ENCODE measurements at places on chromosomes 7 and 10.

- DNase-seq: no peak
These were observed 196.9 kb upstream of the CNTNAP2 start for GRCh38 chr7:145919712-145920111.

- no peak for DNase-seq
These were observed 53.0 kb downstream of the PHF14 start for GRCh38 chr7:11026452-11027359.

DNA sequence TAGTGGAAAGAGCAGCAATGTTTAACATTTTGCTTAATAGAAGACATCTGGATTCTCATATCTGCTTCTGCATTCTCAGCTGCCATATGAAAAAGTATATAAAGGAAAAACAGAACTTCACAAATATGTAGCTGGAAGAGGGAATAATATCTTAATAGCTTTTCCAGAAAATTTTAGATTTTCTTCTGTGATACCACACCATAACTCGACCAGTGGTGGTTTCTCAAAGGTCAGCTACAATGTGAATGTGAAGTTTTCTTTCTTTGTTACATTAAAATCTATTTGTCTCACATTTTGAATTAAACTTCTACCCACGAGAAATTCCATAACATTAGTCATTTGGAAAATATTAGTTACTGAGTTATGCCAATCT is 339.8 kb downstream of the PARD3 start:
- no peak for DNase-seq

GRCh38 chr10:81866753-81867152 is 8.2 kb upstream of the NRG3 start:
- peak; percentile 7 for DNase-seq

DNA sequence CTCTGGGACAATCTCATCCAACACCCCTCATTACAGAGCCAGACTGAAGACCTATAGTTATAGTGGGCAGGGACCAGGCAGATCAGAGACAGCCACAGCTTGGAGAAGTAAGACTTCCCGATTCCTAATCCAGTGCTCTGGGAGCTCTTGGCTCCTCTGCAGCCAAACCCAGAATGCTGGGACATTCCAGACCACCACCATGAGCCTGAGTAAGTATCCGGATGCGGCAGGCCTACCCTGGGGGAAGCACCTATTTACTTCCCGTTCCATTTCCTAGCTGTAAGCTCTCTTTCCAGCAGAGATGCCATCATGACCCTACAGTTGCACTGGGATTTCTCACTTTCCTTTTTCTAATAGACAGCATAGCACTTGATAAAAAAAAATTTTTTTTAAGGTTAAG is 16.4 kb downstream of the HIP1 start:
- DNase-seq: no peak

DNA sequence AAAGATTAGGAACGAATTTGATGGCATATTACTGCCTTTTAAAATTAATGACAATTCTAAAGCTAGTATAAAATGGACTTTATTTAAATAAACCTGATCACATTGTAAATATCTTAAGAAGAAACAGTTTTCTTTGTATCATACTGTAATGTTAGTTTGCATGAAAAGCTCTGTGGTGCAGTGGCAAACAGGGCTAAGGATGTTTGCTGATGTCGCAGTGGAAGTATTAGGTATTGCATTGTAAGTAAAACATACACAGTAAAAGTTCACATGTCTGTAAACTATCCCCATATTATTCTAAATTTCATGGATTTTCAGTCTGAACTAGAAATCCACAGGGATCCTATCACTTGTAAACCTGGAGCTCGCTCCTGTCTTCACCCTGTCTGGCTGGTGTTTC is 252.6 kb upstream of the ZNF32 start:
- DNase-seq: no peak

DNA sequence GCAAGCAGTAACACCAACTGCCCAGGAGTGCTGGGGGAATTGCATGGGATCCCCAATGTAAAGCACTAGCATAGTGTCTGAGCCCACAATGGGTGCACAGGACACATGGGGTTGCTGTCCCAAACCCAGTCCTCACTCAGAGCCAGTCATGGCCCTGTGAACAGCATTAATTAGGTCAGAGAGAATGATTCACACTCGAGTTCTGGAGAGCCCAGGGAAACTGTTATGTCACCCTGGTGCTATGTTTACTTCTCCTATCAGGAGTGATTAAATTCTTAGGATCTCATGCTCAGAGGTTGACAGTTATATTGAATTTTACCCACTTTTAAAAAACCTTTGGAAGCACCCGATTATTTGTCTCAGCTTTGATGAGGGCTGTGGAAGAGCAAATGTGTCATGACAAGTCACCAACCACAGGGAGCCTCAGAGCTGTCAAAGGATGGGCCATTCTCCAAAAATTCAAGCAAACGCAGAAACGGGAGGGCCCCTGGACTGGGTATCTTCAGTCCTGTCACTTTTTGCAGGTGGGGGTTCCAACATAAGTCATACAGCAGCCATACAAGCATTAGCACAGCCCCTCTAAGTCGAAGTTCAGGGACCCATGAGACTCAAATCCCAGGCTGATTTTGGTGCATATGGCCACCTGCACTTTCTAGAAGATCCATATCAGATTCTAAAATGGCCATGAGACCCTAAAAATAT is 1.3 kb upstream of the RASSF4 start:
- peak; percentile 53 for DNase-seq

DNA sequence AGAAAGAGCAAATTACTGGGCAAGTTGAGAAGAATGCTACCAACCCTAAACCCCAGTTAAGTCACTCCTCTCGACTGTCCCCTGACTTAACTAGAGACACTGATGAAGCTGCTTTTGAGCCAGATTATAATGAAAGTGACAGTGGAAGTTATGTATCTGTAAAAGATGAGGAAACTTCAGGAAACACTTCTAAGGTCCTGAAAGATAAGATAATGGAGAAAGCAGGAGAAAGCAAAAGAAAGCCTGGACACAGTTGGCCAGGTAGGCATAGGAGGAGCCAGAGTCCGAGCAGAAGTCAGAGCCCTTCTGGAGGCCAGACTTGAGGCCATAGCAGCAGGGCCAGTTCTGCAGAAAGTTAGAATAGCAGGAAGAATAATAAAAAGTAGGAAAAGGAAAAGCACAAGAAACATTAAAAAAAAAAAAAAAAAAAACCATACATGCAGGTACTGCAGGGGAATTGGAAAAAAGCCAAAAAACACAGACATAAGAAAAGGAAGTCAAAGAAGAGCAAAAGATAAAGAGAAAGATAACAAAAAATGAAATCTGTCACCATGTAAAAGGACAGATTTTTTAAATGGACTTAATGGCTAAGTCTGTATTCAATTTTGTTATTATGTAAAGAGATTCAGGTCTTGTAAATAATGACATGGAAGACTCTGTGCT is 101.0 kb upstream of the KCNMA1 start:
- DNase-seq: no peak

DNA sequence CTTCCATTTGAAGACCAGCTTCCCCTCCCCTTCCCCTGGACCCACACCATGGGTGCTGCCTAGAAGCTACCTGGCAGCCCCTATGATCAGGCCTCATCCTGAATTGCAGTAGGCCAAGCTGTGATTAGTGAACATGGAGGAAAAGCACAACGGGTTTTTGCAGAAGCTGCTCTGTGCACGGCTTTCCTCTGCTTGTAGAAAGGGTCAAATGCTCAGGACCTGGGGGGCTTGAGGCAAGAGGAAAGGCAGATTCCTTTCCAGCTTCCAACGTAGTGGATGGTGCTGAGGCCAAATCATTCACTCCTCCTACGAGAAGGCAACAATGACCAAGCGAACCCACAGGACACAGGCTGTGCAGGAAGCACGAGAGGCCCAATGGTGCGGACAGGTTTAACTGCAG is 410.3 kb upstream of the SHH start:
- no peak for DNase-seq

DNA sequence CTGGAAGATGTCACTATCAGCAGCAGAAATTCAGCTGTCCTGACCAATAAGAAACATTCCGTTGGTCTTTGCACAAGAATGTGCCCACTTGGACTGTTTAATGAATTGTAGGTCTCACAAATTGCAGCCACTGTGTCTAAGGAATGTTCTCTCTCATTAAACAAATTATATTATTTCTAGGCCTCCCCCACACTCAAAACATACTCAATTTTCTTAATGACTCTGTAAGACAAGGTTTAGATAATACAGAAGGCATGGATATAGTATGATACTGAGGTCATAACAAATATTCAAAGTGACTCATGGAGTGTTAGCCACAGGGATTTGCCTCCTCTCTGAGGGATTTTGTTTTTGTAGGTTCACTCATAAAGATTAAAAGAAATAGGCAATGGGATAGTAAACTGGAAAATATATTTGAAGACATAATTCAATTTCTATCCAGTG is 197.5 kb downstream of the PTN start:
- no peak for DNase-seq

GRCh38 chr10:49086889-49087288 is 28.4 kb downstream of the VSTM4 start:
- DNase-seq: no peak

- no peak for DNase-seq
These were observed 8.2 kb downstream of the TMEM270 start for GRCh38 chr7:73869011-73869798.

GRCh38 chr7:119842337-119842736 is 430.6 kb upstream of the KCND2 start:
- DNase-seq: no peak

DNA sequence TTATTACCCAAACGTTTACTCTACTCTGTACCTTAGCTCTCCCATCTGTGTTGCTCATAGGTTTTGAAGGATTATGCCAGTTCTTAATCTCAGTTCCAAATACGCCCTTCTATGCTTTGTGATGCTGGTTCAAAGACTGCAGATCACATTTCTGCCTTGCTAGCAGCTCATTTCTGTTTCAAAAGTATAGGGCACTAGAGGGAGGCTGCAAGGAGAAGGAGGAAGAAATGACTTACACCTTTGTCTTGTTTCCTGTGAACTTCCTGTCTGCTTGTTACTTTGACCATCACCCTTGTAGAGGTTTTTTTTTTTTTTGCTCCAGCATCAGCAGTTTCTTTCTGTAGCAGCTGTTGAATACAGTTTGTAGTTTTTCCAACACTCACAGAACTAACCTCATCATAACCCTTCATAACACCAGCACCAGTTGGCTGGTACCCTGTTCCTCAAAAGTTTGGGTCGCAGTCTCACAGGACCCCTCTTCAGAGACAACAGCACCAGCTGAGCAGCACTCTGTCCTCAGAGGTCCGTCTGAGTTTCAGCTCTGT is 16.5 kb downstream of the SLK start:
- DNase-seq: peak; percentile 5

DNA sequence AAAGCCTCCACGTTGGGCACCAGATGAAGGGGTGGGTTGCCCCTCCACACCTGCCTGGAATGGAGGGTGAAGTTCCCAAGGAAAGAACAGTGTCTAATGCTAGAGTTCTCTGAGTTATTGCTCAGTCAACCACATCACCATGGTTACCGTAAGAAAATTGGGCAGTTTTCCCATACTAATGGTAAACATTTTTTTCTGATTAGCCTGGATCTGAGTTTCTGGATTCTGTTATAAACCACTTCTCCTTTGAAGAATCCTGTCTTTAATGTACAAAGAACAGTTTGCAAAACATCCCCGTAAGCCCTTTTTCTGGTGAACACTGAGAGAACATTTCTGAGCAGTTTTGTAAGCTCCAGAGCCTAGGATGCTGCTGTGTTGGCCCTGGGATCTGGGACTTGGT is 45.5 kb downstream of the ABCC2 start:
- no peak for DNase-seq

DNA sequence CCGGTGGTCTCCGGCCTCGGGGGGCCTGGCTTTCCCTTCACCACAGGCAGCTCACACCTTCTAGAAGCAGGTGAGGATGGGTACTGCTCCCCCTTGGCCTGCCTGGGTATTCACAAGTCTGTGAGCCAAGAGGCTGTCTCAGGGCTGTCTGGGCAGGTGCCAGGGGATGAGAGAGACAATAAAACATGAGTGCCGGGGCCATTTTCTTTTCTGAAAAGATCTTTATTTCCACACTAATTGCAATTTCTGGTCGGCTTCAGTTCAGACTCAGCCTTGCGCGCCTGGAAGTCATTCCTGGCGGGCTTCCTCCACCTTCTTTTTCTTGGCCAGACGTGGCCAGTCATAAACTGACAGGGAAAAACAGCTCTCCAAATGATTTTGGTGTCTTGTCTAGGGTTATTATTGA is 171.2 kb downstream of the ARHGAP12 start:
- DNase-seq: no peak
